ENCODE measurements at places on chromosomes 11 and 22.

GRCh38 chr11:46463701-46464421 is 72.3 kb upstream of the CHRM4 start:
- no peak for DNase-seq

DNA sequence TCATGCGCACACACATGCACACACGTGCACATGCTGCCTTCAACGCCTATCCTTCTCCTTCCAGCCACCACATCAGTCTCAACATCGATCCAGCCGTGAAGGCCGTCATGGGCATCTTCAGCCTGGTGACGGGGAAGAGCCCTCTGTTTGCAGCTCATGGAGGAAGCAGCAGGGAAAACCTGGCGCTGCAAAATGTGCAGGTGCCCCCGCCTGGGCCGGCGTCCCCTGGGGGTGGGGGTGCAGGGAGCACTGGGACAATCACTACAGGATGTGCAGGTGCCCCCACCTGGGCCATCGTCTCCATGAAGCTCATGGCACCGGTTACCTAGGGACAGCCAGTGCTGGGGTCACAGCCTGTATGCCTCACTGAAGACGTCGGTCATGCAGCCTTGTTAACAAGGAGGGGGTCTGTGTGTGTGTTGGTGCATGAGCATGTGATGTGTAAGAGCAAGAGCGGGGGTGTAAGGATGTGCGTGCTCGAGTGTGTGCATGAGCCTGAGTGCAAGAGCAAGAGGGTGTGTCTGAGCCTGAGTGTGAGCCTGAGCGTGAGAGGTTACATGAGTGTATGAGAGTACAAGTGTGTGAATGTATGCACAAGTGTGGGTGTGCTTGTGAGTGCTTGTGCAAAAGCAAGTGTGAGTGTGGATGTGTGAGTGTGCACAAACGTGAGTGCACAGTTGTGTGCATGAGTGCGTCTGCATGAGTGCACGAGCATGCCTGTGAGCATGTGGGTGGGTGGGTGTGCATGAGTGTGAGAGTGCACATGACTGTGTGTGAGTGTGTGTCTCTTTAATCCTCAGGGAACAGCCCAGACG is 31.5 kb downstream of the NADSYN1 start:
- DNase-seq: no peak

DNA sequence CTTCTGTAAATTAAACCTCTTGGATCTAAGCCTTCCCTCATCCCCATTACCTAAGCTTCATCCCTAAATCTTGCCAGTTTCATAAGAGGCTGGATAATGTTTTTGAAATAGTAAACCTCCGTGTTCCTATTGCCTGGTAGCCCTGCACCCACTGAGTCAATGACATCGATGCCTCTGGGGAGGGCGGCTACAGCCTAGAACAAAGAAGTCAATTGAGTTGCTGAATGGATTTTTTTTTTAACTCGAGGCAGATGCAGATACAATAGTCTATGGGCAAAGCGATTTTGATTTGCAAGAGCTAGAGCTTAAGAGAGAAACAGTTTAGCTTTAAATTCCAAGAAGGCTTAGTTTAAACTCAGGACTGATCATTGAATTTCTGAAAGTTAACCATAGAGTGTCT is 121.3 kb downstream of the NECTIN1 start:
- DNase-seq: no peak

DNA sequence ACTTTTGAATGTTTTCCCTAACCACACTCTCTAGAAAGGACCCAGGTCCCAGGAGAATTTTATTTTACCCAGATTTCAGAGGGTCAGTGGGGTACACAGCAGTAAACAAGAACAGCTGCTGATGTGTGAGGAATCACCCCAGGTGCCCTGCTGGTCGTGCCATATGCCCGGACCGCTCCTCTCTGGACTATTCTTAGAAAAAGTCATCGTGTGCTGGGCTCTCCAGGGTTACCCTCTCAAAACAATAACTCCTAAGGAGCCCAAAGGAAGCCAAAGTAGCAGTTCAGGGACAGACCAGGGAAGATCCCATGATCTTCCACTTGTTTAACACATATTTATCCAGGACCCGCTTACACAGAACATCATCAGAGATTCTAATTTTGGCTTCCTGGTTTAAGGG is 29.7 kb downstream of the LRP4 start:
- DNase-seq: no peak

DNA sequence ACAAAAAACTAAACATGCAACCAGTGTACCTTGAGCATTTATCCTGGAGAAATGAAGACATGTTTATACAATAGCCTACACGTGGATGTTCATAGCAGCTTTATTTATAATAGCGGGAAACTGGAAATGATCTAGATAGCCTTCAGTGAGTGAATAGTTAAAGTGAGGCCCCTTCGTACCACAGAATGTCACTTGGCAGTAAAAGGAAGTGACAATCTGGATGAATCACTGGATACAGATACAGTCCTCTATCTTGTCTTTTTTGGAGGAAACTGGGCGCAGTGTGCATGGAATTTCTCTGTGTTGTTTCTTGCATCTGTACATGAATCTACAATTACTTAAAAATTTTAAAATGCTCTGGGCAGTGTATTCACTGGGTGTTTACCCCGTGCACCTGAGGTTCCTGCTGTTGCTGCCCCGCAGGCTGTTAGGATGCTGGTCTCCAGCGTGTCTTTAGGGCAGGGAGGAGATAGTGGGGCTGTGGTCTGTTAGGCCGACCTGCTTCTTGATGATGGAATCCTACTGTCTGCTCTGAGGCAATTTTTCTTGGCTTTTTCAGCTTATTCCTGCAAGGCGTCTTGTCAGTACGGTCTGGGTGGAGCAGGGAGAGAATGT is 23.2 kb downstream of the DERL3 start:
- DNase-seq: no peak

GRCh38 chr11:126121296-126121695 is 58.6 kb upstream of the CDON start:
- no peak for DNase-seq

DNA sequence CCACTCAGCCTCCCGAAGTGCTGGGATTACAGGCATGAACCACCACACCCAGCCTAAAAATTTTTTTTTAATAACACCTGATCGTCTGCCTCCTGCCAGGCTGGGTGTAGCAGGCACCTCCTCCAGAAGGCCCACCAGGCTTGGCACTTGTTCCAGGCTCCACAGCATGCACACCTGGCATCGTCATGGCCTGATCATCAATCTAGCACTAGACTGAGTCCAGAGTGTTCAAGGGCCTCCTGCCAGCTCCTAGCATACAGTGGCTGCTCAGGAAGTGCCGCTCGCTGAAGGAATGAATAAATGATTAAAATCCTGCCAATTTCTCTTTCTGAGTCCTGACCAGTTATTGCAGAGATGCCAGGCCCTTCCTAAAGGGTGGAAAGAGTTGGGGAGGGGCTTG is 3.5 kb upstream of the PDGFB start:
- no peak for DNase-seq

All from activated CD8-positive, alpha-beta memory T cell treated with anti-CD3 and anti-CD28 coated beads for 1 hour (primary cell).